ENCODE measurements at places on chromosomes 7 and 10.

DNA sequence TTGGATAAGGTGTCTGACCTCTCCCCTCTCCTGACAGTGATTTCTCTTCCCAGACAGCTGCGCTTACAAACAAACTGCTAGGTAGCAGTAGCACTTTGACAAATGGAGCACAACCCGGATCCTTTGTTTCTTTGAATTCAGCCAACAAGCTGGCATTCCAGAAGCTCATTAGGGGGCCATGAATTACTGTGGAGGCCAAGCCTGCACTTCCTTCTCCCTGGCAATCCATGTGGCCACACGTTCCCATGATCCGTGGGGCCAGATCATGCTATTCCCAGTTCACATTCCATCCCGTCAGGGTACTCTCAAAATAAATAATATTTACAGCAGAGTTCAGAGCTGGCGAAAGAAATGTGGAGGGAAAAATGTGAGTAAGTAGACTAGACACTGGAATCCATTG is 172.4 kb downstream of the PRPF18 start:
- ATAC-seq: no peak
- no peaks in the 10 kb centered on the region for H3K27me3 ChIP-seq
- no peak overlapping the region for H3K27ac ChIP-seq
- peaks cover 8% of the 10 kb centered on the region for H3K4me1 ChIP-seq
- no peak overlapping the region for H3K4me3 ChIP-seq

- ATAC-seq: no peak
- H3K4me3 ChIP-seq: no peak overlapping the region
- H3K4me1 ChIP-seq: peaks cover 43% of the 10 kb centered on the region
- peaks cover 86% of the 10 kb centered on the region for H3K27me3 ChIP-seq
- H3K27ac ChIP-seq: peak overlapping the region; percentile 82
Measured at GRCh38 chr7:27094304-27095049, 1.3 kb downstream of the HOXA1 start.

DNA sequence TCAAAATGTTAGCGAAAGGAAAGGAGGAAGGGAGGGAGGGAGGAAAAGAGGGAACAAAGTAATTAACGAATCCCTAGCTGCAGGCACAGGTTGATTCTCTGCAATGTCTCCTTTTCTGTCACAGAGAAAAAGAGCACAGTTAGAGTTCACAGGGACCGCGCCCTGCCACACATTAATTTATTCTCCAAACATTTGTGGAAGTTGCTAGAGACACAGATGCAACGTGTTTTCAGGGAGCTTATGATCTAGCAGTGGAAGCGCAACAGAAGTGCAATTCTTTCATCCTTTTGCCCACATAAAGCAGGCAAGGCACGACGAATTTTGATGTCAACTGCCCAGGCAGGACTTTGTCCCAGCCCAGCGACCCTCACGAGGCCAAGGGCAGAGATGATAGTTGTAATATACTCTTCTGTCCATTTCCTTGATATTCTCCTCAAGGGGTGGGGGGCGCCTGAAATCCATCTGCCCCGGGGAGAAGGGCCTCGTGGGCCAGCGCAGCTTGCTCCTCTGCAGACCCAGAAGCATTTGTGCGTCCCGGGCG is 101.7 kb upstream of the ZNF438 start:
- H3K27me3 ChIP-seq: no peaks in the 10 kb centered on the region
- no peak for ATAC-seq
- no peaks in the 10 kb centered on the region for H3K36me3 ChIP-seq
- peaks cover 24% of the 10 kb centered on the region for H3K4me1 ChIP-seq
- peak overlapping the region; percentile 78 for H3K4me3 ChIP-seq

- no peaks in the 10 kb centered on the region for H3K36me3 ChIP-seq
- no peak overlapping the region for H3K27ac ChIP-seq
- no peaks in the 10 kb centered on the region for H3K4me1 ChIP-seq
- peaks cover 68% of the 10 kb centered on the region for H3K27me3 ChIP-seq
- ATAC-seq: no peak
Measured at GRCh38 chr7:101624246-101625001, 4.7 kb downstream of the MYL10 start.

DNA sequence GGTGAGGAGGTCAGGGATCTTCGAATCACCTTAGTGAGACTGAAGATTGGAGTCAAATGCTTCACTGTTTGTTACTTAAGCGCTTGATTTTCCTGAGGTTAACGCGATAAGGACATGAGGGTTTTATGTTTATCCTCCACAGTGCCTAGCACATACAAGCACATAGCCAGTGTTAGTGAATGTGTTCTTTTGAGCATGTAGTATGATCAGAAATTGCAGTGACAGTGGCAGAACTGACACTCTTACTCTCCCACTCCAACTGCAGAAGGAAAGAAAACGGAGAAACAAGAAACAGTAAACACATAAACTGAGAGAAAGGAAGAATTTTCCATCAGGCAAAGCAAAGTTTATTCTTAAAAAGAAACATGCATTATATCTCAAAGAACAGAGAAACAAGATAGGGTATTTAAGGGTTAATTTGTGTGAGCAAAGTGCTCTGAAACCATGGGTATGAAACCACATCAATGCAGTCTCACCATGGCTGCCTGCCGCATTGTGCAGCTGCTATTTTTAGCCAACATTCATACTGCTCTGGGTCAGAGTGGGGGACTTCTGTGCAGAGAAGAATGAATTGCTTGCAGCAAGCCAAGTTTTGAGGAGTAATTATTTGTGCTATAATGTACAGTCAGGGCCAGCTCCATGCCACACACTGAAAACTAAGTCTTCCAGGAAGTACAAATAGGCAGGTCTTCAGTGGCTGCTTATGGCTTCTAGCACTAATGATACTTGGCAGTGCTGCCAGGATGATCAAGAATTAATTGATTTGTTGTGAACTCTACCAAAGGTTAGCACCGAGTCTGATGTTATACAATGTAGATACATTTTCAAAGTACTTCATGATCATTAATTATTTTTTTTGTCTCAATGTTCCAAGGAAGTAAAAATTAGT is 152.0 kb downstream of the MACC1 start:
- no peaks in the 10 kb centered on the region for H3K36me3 ChIP-seq
- peak overlapping the region; percentile 24 for H3K4me3 ChIP-seq

DNA sequence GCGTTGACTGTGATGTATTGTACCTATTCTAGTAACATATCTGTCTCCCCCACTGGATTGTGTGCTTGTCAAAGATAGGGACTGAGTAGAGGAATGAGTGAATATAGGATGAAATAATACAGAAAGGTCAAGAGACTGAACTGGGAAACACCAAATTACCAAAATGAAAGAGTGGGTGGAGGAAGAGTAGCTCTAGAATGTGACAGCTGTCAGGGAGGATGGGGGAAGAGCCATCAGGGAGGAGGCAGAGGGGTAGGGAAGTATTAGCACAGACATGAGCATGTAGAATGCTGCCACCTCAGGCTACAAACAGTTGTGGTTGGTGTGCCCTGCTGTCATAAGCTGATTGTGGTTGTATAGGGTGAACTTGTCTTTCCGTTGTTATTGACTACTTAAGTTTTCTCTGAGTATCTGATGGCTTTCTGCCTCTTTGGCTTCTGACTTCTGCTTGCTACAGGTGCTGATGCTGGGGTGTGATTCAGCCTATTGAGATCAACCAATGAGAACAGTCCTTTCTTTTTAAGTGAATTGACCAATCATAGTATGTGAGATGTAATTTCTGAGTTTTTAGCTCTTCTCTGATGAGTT is 5.6 kb downstream of the CCSER2 start:
- ATAC-seq: peak; percentile 82
- H3K27ac ChIP-seq: peak overlapping the region; percentile 53
- peak overlapping the region; percentile 24 for H3K4me3 ChIP-seq
- no peaks in the 10 kb centered on the region for H3K27me3 ChIP-seq

DNA sequence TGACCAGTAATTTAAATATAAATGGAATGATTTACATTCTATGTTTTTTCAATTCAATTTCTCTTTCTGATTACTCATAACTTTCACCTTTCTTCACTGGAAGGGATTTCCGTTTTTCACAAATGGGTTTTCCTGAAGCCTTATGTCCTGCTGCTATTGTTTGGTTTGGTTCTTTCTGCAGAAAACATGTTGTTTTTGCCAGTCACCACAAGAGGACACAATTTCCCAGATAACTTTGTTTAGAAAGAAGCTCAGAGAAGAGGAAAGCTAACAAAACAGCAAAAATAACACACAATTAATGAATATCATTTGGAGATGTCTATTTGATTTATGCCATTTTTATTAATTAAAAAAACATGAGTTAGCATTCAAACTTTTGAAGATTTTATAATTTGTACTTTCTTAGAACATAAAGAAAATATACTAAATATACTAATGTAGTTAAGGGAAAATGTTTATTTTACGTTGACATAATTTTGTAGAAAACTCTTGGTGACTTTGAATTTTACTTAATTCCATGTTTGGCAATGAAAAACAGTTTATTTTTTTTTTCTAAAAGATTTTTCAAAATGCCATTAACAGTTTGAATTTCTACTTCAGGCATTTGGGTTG is 4.6 kb upstream of the TWIST1 start:
- ATAC-seq: no peak
- no peak overlapping the region for H3K27ac ChIP-seq
- no peak overlapping the region for H3K4me3 ChIP-seq

- no peak for ATAC-seq
- peaks cover 41% of the 10 kb centered on the region for H3K27me3 ChIP-seq
- H3K27ac ChIP-seq: no peak overlapping the region
- H3K36me3 ChIP-seq: no peaks in the 10 kb centered on the region
- peaks cover 6% of the 10 kb centered on the region for H3K4me1 ChIP-seq
Measured at GRCh38 chr7:154916381-154916780, 86.5 kb downstream of the PAXIP1 start.

DNA sequence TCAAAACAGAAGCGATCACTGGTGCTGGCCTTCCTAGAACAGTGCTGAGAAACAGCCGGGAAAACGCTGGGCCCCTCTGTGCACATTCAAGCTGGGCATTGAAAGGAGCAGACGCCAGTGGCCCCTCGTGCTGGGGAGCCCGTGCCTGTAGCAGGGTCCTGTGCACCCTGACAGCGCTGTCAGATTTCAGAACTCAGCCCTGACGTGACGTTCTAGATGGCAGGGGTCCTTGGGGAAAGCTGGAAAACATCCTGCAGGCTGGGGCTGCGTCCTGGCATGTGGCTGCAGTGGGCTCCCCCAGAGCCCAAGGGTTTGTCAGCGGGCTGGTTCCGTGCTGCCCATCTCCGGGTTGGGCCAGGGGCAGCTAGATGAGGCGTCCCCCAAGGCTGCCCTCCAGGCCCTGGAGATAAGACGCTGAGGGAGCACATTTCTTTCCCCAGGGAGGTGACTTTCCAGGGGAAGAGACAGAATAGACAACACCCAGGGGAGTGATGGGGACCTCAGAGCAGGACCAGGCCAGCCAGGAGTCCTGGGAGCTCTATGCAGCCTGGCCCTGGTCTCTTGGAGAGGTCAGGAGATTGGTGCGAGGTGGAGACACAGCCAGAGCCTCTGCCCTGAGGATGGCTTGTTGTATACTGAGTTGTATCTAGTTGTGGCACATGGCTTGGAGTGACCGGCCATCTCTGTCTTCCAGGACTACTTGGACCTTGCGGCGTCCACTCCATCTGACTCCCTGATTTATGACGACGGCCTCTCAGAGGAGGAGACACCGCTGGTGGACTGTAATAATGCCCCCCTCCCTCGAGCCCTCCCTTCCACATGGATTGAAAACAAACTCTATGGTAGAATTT is 12.1 kb upstream of the CSGALNACT2 start:
- H3K27ac ChIP-seq: peak overlapping the region; percentile 55
- H3K4me1 ChIP-seq: peaks cover 50% of the 10 kb centered on the region
- ATAC-seq: no peak
- no peaks in the 10 kb centered on the region for H3K27me3 ChIP-seq

DNA sequence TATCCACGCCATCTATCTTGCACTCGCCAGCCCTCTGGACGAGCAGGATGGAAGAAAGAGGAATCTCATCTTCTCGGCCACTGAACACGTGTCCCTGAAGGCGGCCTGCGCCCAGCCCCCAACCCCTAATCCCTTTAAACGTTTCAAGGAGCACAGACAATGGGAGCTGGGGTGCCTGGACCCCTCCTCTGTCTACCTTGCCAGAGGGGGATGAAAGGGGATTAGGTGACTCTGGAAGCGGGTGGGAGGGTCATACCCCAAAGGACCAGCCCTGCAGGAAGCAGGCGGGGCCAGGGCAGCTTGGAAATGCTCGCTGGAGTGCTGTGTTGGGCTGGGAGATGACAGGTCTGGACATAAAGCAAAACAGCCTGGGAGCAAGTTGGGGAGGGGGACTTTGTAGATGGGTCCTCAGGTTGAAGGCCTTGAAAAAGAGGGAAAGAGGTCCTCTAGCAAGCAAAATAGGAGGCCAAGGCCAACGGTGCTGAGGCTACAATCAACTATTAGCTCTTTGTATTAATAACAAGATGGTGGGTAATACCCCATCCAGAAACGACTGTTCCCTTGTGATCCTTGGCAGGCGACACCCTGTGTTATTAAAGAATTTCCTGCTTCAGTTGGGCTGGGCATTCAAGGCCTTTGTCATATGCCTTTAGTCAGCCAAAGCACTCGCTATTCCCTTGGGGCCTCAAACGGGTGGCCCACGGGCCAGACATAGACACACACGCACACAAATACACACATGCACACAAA is 126.5 kb upstream of the UNC5B start:
- H3K4me1 ChIP-seq: no peaks in the 10 kb centered on the region
- H3K4me3 ChIP-seq: no peak overlapping the region
- peaks cover 20% of the 10 kb centered on the region for H3K27me3 ChIP-seq
- H3K27ac ChIP-seq: no peak overlapping the region

- H3K36me3 ChIP-seq: peaks cover 5% of the 10 kb centered on the region
- no peak for ATAC-seq
- peak overlapping the region; percentile 96 for H3K4me3 ChIP-seq
Measured at GRCh38 chr10:132538790-132539421, 1.3 kb downstream of the INPP5A start.

DNA sequence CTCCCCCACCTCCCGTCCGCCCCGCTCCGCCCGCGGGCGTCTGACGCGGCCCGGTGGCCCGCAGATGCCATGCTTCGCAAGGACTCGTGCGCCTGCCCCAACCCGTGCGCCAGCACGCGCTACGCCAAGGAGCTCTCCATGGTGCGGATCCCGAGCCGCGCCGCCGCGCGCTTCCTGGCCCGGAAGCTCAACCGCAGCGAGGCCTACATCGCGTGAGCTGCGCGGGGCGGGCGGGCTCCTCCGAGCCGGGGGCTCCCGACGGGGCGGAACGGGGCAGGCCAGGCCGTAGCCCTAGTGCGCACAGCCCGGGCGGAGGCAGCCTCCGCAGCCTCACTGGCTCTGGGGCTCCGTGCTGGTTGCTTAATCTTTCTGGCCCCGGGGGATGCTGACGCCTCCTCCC is 2.8 kb downstream of the ASIC3 start:
- H3K27me3 ChIP-seq: peaks cover 27% of the 10 kb centered on the region
- H3K27ac ChIP-seq: no peak overlapping the region
- no peak overlapping the region for H3K4me3 ChIP-seq
- peak; percentile 14 for ATAC-seq

- no peaks in the 10 kb centered on the region for H3K4me1 ChIP-seq
- no peak overlapping the region for H3K4me3 ChIP-seq
- no peak for ATAC-seq
- no peaks in the 10 kb centered on the region for H3K27me3 ChIP-seq
- no peaks in the 10 kb centered on the region for H3K36me3 ChIP-seq
Measured at GRCh38 chr10:30106987-30107386, 47.6 kb upstream of the JCAD start.

Measured in stimulated activated memory B cell treated with anti-CD40 and anti-IgM and Interleukin-4, amounts not matched to agents 10 μg/mL and 1 μg/mL and 100 μg/mL, for 72 hours (primary cell).